ENCODE measurements at places on chromosomes 1 and 21.

GRCh38 chr1:40476924-40477677, at the start of gene ZFP69:
TSS of gene ZFP69 (plus strand) at chr1:40477290. CDS start at chr1:40479362, 2,072 bp downstream.
- DNase-seq = peak; percentile 75

GRCh38 chr1:177043597-177043996, 120.9 kb downstream of the ASTN1 start:
- no peak for DNase-seq

GRCh38 chr1:28921286-28921869, 7.0 kb downstream of the EPB41 start:
- no peak for DNase-seq

DNA sequence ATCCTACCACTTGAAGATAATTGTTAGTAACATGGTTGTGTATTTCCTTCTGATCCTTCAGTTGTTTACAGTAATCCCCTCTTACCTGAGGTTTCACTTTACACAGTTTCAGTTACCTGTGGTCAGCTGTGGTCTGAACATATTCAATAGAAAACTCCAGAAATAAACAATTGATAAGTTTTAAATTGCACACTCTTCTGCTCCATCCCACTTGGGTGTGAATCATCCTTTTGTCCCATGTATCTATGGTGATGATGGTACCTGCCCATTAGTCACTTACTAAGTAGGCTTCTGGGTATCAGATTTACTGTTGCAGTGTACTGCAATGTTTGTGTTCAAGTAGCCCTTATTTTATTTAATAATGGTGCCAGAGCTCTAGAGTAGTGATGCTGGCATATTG, 62.5 kb downstream of the OSBPL9 start:
- DNase-seq = no peak

- peak; percentile 51 for DNase-seq
These were observed 162.6 kb downstream of the RUNX1 start for GRCh38 chr21:34886240-34887104.

DNA sequence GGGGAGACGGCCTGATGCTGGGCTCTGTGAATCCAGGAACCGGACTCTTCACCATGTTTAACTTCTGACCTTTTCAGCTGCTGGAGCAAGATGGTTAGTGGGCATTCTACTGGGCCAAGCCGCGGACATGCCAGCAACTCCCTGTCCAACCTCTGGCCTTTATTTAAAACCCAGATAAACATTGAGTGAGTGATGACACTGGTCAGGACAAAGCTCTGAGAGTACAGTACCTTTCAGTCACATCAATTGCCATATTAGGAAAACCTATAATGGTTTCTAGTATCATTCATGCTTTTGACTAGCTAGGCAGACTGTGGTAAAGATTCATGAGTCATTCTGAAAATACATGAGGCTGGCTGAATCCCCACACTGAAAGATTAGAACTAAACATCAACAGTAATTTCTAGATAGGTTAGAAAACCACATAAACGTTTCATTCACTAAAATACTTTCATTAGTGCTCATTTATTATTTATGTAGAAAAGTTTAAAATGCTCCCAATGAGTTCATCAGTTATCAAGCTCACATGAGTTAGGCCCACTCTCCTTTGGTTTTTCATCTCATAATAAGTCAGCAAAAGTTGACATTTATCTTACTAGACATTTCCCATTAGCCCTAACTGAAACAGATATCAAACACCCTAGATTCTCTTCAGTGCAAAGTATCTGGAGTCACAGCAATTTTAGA, 7.1 kb upstream of the ACTA1 start:
- no peak for DNase-seq

GRCh38 chr1:73979684-73980083, 218.3 kb downstream of the LRRIQ3 start:
- DNase-seq = no peak

DNA sequence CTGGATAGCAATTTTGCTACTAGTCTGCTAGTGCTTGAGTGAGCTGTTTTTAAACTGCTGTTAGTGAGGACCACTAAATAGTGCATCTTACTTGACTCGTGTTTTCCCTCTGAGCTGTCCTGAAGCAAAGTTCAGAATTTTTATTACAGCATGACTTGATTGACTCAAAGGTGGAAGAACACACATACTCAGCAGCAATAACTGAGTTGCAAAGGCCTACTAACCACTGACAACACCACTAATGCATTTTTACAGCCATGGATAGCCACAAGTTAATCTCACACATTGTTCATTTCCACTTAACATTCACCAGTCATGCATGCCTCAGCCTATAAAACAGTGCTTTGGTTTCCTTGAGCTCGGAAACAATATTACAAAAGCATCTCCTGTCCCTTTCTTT, 148.7 kb downstream of the RUNX1 start:
- DNase-seq = no peak

DNA sequence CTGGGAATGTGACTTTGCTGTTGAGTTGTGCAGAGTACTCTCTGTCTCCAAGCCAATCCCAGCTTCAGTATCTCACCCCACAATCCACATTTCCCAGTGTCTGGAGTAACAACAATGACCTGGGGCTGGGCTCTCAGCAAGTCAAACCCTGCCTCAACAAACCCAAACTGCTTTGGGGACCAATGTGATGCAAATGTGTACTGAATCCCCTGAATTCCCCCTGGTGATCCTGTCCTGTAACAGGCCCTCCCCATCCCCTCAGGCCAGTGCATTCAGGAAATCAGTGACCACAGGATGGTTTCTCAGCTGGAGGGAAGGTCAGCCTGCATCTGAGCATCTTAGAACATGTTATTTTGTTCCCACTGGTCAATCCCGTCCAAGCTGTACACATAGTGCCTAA, 36.7 kb upstream of the HAO2 start:
- DNase-seq = peak; percentile 92

DNA sequence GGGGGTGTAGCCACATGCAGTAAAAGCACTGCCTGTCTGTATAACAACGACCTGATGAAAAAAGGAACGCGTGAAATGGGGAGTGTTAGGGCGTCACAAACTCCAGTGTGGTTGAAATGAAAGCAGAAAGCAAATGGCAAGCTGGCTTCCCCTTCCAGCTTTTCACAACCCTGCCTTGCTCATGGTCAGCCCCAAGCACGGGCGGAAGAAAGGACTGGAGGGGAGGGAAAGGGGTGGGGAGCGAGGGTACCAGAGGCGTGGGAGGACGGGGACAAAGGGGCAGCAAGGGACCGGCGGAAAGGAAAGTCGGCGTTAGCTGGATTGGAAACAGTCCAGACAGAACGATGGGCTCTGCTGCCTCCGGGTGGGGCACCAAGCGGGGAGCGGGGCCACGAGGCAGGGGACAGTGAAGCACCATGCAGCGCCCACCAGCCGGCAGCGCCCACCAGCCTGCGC, 9.6 kb downstream of the VPS26C start:
- DNase-seq = no peak
